BE2C (cell line): ENCODE measurements at places on chromosomes 16 and 17.

DNA sequence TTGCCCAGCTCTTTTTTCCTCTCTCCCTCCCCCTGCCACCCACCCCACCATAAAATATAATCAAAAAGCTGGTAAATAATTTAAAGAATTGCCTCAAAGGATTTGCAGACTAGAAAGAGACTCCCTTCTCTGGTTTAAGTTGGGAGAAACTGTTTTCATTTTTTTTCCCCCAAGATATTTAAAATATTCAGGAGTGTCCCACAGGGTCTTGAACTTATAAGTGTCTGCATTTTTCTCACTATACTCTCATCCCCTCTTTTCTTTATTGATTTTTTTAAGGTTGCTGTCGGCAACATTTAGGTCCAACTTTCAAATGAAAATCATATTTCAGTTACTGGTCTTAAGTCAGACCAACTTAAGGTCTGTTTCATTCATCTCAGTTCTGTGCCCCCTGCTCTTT lies 210.2 kb downstream of the MSI2 start:
- DNase-seq = no peak

GRCh38 chr16:1825864-1826690 lies 548 bp downstream of the HAGH start:
- no peak for DNase-seq

DNA sequence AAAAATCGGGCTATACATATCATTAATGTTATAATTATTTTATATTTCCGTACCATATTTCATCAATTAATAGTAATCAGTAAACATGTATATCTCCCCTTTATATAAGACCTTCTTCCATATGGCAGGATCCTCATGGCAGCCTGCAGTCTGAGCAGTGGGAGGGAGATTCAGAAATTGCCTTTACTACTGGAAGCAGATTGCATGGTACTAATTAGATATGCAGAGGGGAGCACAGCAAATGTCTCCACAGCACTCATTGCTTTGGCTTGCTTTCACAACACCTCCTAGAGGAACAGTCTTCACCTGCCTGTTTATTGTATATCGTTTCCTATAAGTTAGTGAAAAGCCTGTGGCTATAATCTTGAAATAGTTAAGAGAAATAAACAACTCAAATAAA lies 585.8 kb upstream of the GOT2 start:
- DNase-seq = no peak

GRCh38 chr17:44318077-44318892 lies 6.3 kb downstream of the SLC25A39 start:
- DNase-seq = no peak

- no peak for DNase-seq
Measured at GRCh38 chr16:79150151-79150550, 450.4 kb downstream of the MAF start.

GRCh38 chr16:29307598-29308507 lies 98.7 kb downstream of the NPIPB11 start:
- DNase-seq = no peak

GRCh38 chr16:79093554-79093967 lies 507.0 kb downstream of the MAF start:
- no peak for DNase-seq

DNA sequence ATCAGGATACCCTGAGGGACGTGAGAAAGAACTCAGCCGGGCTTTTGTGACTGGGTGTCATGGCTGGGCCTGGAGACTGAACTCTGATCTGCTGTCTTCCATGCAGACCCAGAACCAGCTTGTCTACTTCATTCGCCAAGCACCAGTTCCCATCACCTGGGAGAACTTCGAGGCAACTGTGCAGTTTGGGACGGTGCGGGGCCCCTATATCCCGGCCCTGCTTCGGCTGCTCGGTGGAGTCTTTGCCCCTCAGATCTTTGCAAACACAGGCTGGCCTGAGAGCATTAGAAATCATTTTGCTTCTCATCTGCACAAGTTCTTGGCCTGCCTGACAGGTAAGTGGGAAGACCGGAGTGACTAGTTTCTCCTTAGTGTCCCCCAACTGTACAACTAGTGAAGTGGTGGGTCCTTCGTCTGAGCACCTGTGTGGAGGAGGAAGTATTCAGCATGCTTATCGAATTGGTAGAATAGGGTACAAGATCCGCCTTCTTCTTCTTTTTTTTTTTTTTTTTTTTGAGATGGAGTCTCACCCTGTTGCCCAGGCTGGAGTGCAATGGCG lies 15.5 kb downstream of the DNAH2 start:
- no peak for DNase-seq

- DNase-seq = no peak
Measured at GRCh38 chr16:91484-91883, 13.5 kb downstream of the MPG start.

GRCh38 chr17:4436846-4437245 lies 3.1 kb downstream of the SPNS3 start:
- DNase-seq = no peak

DNA sequence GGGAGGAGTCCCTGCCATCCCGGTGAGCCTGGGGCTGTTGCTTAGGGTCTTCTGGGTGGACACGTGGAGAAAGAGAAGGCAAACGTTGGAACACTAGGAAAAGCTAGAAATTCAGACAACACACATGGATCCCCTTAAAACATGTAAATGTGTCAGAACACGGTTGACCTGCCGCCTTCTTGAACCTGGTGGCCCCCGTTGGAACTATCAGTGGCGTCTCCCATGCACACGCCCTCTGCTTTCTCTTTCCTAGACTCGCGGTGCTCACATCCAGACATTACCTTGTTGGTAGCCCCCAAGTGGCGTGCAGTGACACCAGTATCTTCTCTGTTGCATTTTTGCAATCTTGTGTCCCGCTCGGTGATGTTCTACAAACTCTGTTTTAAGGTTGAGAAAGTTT lies 18.6 kb downstream of the CIBAR2 start:
- DNase-seq = no peak

- no peak for DNase-seq
Measured at GRCh38 chr16:81520151-81520470, 75.5 kb downstream of the CMIP start.
